Stimulated activated CD4-positive, alpha-beta T cell treated with anti-CD3 and anti-CD28 coated beads, Interleukin-1b, Interleukin-23, amount 100 ng/mL, for 1 hour (primary cell): ENCODE measurements at places on chromosomes 16 and 17.

GRCh38 chr16:76681296-76681695 is 404.1 kb downstream of the CNTNAP4 start:
- no peak for DNase-seq

GRCh38 chr16:85327731-85328675 is 215.7 kb upstream of the CIBAR2 start:
- no peak for DNase-seq

GRCh38 chr17:17491546-17491988 is 4.6 kb downstream of the RASD1 start:
- DNase-seq, result no peak

GRCh38 chr17:21209511-21210175 is 4.3 kb downstream of the TMEM11 start:
- no peak for DNase-seq

DNA sequence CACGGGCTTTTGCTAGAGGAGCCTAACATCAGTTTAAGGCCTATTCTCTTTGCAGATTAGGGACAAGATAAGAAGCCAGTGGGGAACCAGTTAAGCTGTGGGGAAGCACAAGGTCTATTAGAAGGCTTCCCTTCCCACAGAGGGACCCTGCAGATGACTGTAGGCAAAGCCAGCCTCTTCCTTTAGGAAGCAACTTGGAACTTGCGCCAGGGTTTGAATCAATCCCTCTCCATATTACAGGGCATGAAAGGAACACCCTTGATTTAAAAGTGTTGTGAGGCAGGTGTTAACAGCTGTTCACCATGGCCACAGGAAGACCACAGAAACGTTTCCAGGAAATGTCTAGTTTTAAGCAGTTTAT is 77.3 kb downstream of the RPTOR start:
- no peak for DNase-seq

- DNase-seq, result no peak
Observed at GRCh38 chr16:55948230-55948629, 73.1 kb upstream of the CES5A start.
